ENCODE measurements at places on chromosomes 11 and 22.
A peak's percentile ranks its signal among the peaks of the same experiment; 100 is the strongest.

DNA sequence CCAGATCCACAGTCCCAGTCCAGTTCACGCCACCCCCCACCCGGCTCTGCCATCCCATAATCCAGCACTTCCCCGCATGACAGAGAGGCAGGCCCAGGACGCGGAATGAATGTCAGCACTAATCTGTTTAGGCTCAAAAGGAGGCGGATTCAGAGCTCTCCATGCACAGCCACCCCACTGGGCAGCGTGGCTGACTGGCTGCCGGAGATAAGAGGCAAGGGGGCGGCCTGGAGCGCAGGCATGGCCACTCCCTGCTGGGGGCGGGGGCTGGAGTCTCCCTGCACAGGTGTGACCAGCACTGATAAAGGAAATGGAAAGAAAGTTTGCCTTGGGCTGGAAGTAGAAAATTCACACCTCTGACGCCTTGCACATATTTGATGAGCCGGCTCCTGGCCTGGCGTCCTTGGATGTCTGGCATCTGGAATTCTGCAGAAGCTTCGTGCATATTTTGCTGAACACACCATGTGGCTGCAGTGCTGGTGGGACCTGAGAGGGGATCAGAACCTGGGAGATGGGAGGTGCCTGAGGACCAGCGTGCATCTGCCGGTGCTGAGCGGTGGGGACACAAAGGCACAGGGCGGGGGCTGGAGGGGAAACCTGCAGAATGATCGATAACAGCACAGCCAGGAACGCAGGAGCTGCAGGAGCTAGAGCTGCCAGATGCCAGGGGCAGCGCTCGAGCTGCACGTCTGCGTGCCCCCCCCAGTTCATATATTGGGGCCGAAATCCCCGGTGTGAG lies 344.4 kb downstream of the CTTN start:
- no peak for DNase-seq

- peak; percentile 64 for DNase-seq
Observed at GRCh38 chr11:94183886-94184264, 55.2 kb downstream of the PANX1 start.

DNA sequence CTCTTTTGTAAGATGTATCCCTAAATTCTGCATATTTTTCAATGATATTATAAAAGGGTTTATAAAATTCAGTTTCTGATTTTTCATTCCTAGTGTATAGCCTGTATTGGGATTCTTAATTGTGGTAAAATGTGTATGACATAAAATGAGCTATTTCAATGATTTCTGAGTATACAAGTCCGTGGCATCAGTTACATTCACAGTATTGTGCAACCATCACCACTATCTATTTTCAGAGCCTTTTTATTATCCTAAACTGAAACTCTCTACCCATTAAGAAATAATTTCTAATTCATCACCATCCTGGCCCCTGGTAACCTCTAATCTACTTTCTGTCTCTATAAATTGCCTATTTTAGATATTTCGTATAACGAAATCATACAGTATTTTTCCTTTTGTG lies 39.8 kb downstream of the EIF3F start:
- DNase-seq = no peak

DNA sequence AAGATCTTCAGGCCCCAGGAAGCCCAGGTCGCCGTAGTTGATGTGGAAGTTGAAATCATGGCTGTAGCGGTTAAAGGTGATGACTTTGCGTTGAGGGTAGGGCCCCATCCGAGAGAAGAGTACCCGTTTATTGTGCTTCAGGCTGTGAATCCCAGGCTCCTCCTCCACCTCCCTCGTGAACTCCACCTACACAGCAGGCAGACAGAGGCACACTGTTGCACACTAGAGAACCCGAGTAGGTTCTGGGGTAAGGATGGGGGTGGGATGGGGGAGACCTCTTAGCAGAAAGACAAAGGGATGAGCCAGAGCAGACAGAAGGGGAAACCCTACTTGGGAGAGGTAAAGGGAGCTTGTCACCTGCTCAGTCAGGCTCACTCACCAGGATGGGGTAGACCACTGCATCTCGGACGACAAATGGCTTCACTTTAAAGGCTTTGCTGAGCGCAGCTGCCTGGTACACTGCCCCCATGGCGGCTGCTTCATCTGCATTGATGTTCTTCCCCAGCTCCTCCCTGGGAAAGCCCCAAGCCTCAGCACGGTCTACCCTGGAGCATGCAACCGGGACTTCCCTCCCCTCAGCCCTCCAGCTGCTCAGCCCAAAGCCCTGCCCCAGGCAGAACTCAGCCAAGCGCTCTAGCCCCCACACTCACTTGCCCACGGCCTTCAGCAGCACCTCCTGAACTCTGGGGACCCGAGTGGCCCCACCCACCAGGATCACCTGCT lies 5.4 kb downstream of the HYOU1 start:
- no peak for DNase-seq

- DNase-seq = no peak
Observed at GRCh38 chr11:28524098-28524497, 415.9 kb downstream of the METTL15 start.

GRCh38 chr22:19540394-19540793 lies 16.2 kb upstream of the CLDN5 start:
- no peak for DNase-seq

GRCh38 chr22:24008022-24008283 lies 2.7 kb upstream of the GSTT4 start:
- DNase-seq = no peak

- DNase-seq = no peak
Observed at GRCh38 chr11:117944554-117944953, 15.4 kb upstream of the TMPRSS13 start.

DNA sequence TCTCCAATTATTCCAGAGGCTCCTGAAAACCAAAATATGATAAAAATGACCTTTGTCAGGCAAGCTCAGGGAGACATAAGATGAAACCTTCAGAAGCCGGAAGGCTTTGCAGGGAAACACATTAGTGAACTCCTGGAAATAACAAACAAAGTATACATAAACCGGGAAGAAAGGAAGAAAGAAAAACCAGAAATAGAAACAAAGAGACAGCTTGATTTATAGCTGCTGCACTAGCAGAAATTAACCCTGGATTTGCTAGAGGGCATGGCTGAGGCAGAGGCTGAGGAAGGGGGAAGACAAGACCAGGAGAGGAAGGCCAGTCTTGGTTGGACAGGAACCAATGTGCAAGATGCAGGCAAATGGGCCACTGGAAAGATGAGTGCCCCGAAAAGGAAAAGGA lies 33.3 kb downstream of the SLC22A25 start:
- DNase-seq = no peak

- DNase-seq = no peak
Observed at GRCh38 chr22:44456661-44457412, 41.2 kb downstream of the RTL6 start.

- DNase-seq = no peak
Observed at GRCh38 chr11:123537726-123538125, 107.7 kb downstream of the GRAMD1B start.

- DNase-seq = no peak
Observed at GRCh38 chr11:36339888-36340287, 43.8 kb downstream of the PRR5L start.

- no peak for DNase-seq
Observed at GRCh38 chr11:115220911-115221310, 283.3 kb downstream of the CADM1 start.
